ENCODE measurements at places on chromosomes 12 and 14. TPM values are rescaled to one million over a fixed set of nuclear protein-coding genes. Genes with fewer than 3 reads are reported as not detected.

Gene OR11H12
- total RNA-seq: not detected

Gene TMPRSS12
- total RNA-seq: not detected

DNA sequence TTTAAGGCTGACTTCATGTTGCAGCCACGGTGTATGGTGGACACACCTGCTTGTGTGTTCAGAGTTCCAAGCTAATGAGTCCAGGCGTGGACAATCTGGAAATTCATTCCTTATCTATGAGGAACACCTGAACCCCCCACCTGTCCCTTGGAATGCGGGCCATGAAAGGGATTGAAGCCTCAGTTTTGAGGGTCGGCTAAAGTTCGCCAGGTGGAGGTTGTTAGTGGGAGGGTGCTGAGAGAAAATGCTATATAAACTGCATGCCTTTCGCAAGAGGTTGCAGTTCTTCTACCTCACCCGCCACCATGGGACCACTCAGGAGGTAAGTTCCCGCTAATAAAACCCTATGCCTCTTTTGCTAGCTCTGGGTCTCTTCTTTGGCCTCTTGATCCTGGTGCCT is 348.0 kb downstream of the BCL11B start:
- DNase-seq: no peak

- DNase-seq: no peak
Observed at GRCh38 chr12:100963381-100963780, 168.8 kb downstream of the ANO4 start.

DNA sequence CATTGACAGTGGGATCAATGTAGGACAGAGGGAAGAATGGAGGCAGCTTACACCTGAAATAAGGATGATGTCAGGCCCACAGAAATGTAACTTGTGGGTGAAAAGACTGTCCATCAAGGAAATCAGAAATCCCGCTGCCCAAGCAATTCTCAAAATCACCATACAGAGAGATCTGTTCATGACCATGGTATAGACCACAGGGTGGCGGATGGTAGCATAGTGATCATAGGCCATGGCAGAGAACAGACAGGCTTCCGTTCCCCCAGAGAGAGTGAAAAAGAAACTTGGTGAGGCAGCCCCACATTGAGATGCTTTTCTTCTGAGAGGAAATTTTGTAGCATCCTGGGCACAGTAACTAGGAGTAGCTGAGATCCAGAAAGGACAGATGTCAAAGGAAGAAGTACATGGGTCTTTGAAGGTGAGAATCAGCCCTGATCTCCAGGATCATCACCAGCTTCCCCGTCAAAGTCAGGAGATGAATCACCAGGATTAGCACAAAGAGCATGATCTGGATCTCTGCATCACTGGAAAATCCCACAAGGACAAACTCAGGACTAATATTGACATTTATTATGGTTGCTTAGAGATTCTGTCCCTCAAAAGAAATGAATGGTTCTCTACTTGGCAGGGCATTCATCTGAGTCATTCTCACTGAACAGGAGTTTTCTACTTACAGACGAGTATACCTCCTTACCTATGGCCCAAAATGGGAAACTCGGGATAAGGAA is 5.5 kb upstream of the ZNF641 start:
- no peak for DNase-seq

Gene MUCL1
- not detected for total RNA-seq

- no peak for DNase-seq
Observed at GRCh38 chr14:56057767-56058166, 60.4 kb upstream of the PELI2 start.

DNA sequence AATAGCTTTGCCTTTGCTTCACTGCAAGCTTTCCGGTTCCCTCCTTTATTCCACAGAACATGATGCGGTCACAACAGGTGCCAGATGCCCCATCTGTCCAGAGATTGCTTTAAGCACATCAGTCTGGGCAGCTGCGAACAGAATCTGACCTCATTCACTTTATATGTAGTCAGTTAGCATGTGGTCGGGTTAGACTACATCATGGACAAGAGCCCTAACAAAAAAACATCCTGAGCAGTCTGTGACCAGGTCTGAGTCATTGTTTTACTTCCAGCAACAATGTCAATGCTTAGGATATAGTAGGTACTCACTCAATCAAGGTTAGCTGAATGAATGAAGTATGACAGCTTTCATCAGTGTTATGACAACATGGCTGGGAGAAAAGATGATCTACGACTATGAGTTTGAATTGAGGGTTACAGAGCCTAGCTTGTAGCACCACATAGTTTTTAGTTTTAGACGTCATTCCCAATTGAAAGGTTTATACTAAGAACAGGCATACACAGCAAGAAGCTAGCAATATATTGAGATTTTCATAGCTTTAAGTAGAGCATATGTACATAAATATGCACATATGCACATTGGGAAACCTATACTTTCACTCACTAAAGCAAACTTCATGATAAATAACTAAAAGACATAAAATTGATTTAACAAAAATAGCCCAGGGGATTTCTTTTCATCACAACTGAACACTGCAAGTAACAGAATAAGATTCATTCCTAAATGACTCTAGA is 64.2 kb upstream of the TMCC3 start:
- no peak for DNase-seq

DNA sequence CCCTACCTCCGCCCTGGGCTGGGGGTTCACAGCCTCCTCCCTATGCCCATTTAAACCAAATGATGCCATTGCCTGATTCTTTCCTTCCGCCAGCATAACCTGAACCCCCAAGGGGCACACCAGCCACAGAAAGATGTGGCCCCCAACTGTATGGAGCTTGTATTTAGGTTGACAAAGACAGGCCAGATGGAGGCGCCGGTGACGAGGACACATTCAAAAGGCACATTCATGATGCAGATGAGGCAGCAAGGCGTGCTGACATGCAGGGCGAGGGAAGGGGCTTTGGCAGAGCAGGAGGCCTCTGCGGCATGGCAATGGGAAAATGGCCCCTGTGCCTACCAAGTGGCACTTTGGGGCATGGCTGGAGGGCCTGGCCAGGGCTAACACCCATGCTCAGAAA is 112.2 kb downstream of the RFLNA start:
- no peak for DNase-seq

Gene IL22
- total RNA-seq: not detected

GRCh38 chr12:87425942-87426554 is 603.2 kb downstream of the C12orf50 start:
- DNase-seq: no peak

GRCh38 chr14:97791906-97792305 is 994.7 kb downstream of the VRK1 start:
- DNase-seq: no peak

Gene NUAK1
- total RNA-seq: 33.6 TPM

DNA sequence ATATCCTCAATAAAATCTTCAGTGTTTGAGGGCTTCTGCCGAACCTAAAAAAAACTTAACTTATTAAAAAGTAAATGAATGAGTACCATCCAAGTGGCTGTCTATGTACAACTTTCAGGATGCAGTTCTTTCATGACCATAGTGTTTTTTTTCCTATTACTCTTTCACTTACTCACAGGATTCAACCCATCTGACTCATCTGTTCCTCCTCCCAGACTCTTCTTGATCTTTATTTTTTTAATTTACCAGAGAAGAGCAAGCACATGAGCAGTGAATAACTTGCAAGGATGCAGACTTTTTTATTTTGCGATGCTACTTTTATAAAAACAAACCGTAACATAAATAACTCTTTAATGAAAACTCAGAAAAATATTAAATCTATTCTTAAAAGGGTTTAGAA is 24.5 kb downstream of the RECQL start:
- no peak for DNase-seq

DNA sequence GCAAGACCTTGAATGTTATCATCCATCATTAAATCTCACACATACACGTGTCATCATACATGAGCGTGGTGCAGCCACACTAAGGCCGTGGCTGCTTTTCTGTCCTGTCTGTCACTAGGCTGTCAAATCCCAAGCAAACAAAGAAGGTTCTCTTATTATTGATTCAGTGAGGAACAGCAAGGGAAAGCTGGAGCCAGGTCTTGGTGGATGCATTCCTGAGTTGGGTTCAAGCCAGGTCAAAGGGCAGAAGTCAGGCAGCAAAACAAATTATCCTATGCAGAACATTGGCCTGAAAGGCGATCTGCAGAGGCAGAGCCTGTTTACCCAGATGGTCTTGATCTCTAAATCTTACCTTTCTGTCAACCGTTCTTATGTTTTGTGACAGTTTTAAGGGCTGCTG is 252.3 kb downstream of the NEDD1 start:
- no peak for DNase-seq

Gene LRTM2
- total RNA-seq: not detected

DNA sequence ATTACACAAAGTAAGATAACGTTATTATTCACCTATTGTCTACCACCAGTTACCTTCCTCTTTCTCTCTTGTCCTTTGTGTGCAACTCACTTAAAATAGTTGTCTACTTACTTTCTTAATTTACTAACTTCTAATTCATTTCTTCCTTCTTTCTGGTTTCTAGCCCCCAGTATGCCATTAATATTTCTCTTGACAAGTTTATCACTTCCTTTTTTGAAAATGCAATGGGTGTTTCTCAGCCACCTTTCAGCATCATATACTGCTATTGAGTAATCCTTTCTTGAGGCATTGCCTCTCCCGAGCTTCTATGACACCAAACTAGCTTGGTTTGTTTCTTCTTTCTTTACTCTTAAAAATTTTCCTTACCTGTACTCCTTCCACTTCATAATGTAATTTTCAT is 633.6 kb downstream of the TMTC2 start:
- no peak for DNase-seq

GRCh38 chr14:88505621-88506020 is 49.2 kb downstream of the PTPN21 start:
- no peak for DNase-seq

GRCh38 chr14:58778202-58778601 is 140.4 kb downstream of the DACT1 start:
- DNase-seq: no peak

Gene CEP170B
- 9.5 TPM for total RNA-seq

GRCh38 chr14:102805371-102805891 is 28.2 kb downstream of the TRAF3 start:
- DNase-seq: no peak

DNA sequence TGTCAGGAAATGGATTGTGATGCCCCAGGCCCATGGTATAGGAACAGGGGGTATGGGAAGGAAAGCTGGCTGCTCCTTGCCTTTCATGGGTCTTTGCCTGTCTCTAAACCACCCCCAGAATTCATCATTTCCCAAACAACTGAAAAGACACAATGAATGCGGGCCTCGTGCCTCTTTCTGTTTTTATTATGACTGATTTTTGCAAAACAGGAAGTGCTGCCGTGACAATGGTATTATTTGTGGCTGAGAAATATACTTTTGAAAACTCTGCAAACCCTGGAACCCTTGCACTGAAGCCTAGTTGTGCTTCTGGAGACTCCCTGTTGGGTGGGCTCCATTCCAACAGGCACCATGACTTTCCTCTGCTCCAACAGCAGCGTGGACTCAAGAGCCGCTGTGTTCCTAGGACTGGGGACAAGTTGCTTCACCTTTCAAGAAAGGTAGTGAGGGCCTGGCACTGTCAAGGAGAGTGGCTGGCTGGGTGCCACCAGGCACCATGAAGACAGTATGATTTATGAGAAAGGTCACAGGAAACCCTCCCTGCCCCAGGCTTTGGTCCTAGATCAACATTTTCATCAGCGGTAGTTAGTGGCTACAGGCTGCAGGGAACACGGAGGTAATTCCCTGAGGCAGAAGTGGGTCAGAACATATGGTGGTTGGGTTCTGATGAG is 4.8 kb upstream of the DGLUCY start:
- no peak for DNase-seq

Gene GALNT8
- 2.9 TPM for total RNA-seq

DNA sequence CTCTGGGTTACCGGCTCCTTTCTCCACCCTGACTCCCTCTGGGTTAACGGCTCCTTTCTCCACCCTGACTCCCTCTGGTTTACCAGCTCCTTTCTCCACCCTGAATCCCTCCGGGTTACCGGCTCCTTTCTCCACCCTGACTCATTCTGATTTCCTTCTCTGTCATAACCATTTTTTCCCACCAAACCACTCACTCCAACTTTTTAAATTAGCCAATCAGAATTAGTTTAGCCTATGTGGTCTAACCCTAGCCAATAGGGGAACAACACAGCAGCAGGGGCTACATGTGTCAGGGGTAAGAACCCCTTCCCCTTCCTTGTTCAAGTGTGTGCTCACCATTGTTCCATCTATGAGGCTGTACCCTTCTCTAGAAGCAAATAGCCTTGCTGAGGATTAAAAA is 98.4 kb upstream of the RBM19 start:
- no peak for DNase-seq

DNA sequence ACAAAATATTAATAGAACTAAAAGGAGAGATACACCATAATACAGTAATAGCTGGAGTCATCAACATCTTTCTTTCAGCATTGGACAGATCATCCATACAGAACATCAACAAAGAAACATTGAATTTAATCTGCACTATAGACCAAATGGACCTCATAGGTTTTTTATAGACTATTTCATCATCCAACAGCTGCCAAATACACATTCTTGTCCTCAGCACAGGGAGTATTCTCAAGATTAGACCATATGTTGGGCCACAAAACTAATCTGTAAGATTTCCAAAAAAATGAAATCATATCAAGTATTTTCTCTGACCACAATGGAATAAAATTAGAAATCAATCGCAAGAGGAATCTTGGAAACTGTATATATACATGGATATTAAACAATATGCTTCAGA is 86.9 kb downstream of the FSCB start:
- no peak for DNase-seq

Gene POTEM
- not detected for total RNA-seq

GRCh38 chr12:109710747-109711595 is 2.7 kb upstream of the FAM222A start:
- no peak for DNase-seq

Gene ACOT6
- total RNA-seq: not detected

- DNase-seq: no peak
Observed at GRCh38 chr14:90444077-90444696, 47.4 kb downstream of the CALM1 start.

Gene SPSB2
- 3.2 TPM for total RNA-seq

Gene TEX52
- total RNA-seq: not detected

GRCh38 chr12:51381226-51382079 is 9.8 kb downstream of the GALNT6 start:
- no peak for DNase-seq

DNA sequence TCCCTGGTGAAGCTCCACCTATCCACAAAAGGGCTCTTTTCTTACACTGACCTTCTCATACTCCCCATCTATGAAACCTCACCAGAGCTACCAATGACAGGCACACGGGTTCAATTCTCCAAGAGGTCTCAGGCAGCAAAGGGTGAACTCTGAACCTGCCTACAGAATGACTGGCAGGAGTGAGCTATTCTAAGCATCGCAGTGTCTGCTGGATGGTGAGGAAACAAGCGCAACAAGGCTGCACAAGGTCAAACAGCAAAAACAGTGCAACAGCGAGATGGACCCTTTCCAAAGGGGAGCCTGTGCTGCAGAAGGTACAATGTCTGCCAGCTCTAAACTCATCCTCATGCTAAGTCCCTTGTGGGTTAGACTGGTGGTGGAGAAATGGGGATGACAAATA is 22.0 kb downstream of the TMCC3 start:
- DNase-seq: no peak

Gene PIP4K2C
- total RNA-seq: 12.4 TPM

Gene IFT43
- total RNA-seq: 25.1 TPM

Data from Right ventricle myocardium superior (tissue), 1 donor.